NCI-H1436 (cell line): ENCODE measurements at places on chromosomes 5 and 9.

GRCh38 chr5:120240706-120241105, 223.4 kb upstream of the PRR16 start:
- DNase-seq = no peak

GRCh38 chr5:156963125-156963524, at the start of gene TIMD4:
Gene TIMD4, minus strand, starts transcription at chr5:156963226. Its CDS starts 28 bp downstream, at chr5:156963198.
- DNase-seq = no peak

- DNase-seq = peak; percentile 19
These were observed 40.9 kb upstream of the FABP6 start for GRCh38 chr5:160188141-160189015.

DNA sequence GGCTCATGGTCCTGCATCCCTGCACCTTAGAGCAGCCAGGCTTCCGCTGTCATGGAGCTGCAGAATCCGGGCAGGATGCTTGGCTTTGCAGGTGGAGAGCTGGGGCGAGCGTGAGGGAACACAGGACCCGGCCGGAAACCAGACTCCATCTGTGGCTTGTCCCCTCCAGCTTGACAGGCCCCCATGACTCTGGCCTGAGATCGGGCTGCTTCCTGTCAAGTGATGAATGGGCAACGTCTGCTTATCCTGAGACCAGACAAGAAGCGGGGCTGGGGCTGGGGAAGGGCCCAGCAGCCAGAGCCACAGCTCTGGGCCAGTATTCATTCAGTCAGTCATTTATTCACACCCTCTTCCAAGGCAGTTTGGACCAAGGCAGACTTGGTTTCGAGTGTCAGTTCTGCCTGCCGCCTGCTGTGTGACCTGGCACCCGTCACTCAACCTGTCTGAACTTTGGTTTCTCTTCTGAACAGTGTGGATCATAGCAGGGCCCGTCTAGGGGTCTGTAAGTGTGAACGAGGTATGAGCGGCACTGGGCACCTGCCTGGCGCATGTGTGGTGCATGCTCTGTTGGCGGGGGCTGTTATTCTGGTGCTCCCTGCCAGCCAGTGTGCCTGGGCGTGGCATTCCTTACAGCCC, 37.5 kb downstream of the NEK6 start:
- no peak for DNase-seq

DNA sequence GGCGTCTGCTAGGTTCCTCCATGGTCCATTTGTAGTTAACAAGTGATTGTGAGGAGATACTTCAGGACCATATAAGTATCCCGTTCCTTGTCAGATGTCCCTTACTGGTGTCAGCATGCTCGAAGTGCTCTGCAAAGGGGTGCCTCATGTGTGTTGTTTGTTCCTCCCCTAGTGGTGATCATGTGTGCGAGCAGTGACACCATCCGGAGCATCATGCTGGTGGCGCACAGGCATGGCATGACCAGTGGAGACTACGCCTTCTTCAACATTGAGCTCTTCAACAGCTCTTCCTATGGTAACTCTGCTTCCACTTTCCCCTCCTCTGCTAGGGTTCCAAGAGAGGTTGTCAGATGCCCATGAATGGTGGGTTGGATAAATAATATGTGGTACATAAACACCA, 13.4 kb downstream of the NPR3 start:
- DNase-seq = no peak

- no peak for DNase-seq
These were observed 21.7 kb downstream of the FUBP3 start for GRCh38 chr9:130601100-130601499.
